ENCODE measurements at places on chromosomes 7 and 10.

DNA sequence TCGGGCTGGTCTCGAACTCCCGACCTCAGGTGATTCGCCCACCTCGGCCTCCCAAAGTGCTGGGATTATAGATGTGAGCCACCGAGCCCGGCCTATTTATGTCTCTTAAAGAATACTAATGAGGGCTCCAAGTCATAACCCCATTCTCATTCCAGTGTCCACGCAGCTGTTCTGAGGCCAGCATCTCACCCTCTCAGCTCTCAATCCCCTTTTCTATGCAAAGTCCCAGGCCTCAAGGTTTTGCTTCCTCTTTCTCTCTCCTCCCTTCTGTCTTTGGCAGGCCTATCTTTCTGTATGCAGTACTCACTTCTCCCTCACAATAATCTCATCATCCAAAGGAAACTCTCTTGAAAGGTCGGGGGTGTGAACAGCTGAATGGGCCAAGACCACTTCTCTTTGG, 28.0 kb upstream of the VSIR start:
- no peak for DNase-seq

DNA sequence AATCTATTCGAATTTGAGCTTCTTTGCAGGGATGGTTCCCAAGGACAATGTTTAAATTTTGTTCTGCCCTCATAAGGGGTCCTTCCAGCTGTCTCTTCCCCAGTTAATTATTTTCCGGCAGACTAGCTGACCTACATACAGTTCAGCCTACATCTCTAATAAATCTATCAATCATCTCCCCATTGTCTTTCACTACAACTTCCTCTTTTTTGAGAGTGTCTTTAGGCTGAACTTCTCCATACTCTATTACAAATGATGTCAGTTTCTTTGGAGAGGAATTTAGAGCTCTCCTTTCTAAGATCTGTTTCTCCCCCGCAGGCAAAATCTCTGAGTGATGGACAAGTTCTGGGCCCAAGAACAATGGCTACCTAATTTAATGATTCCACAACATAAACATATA, 122.2 kb downstream of the PCLO start:
- DNase-seq: no peak

DNA sequence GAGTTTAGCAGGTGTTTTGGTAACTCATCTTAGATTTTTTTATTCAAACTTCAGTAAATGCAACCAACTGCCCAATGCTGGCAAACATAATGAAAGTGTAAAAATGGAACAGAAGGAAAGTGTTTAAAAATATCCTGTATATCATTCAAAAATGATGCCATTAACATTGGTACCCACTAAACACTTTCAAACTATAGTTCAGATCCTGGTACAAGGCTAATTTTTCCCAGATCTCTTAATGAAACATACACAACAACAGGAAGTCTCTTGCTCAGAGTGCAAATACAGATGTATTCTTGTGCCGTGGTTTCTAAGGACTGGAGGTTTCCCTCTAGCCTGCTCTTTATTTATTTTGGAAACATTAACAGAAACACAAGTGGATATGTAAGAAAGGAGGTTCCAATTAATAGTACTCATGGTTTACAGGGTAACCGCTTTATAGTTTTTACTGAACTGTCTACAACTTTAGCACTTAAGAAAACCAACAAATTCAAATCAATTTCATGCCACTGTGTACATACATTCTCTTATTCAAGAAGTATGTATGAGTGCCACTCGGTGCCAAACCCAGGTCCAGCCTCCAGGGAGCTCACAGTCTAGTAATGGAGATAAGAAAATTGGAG, 176.0 kb upstream of the AKR1E2 start:
- no peak for DNase-seq

DNA sequence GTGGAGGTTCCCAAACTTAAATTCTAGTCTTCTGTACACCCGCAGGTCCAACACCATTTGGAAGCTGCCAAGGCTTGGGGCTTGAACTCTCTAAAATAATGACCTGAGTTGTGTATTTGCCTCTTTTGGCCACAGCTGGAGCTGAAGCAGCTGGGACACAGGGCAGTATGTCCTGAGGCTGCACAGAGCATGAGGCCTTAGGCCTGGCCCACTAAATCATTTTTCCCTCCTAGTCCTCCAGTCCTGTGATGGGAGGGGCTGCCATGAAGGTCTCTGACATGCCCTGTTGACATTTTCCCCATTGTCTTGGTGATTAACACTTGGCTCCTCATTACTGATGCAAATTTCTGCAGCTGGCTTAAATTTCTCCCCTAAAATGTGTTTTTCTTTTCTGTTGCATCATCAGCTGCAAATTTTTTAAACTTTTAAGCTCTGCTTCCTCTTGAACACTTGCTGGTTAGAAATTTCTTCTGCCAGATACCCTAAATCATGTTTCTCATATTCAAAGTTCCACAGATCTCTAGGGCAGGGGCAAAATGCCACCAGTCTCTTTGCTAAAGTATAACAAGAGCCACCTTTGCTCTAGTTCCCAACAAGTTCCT, 43.6 kb upstream of the WNT16 start:
- no peak for DNase-seq

GRCh38 chr10:113983552-113983951, 60.1 kb upstream of the ADRB1 start:
- no peak for DNase-seq

GRCh38 chr7:158614700-158615099, 27.1 kb upstream of the PTPRN2 start:
- no peak for DNase-seq

DNA sequence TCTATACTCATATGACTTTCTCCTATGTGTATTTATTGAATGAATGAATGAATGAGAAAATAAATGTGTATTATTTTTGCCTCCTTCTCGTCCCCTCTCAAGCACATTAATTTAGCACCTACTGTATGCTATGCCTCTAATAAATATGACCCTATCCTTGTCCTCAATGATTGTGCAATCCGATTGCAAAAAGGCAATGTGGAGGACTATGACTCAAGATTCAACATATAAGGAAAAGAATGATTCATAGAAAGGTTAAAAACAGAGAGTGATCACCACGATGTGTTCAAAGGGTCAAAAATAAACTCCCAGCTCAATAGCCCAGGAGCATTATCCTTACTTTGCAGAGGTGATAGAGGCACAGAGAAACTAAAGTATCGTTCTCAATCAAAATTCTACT, 322.8 kb upstream of the SORCS1 start:
- no peak for DNase-seq

DNA sequence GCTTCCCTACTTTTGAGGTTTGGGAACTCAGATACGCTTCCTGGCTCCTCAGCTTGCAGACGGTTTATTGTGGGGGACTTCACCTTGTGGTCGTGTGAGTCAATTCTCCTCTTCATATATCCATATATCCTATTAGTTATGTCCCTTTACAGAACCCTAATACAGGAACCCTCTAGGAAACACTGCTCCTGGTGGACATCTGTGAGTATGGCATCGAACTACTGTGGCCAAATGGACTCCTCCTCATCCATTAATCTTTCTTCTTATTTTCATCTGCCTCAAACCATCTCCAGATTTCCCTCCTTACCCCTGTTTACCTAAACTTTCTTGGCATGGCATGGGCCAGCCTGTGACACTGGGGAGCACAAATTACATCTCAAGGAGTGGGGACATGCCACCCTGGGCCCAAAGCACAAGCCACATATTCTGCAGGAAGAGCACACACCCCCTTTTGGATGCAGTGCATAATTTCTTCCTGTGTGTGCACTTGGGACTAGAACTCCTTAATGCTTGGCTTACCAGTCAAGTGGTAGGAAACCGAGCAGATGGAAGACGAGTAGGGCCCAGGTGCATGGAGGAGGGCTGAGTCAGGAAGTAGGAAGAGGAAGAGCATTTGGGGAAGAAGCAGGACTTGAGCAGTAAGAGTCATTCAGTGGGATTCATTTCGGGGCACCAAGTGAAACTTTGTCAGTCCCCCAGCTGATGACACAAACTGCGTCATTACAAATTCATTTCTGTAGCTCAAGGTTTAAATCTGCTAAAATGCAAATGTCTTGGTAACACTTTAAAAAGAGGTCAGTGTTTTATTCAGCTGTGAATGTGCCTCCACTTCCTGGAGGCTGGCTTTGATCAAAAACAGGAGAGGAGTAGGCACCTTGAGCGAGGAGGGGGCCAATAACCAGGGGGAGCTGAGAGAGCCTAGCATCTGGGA, 80.8 kb upstream of the PLXNA4 start:
- DNase-seq: no peak

DNA sequence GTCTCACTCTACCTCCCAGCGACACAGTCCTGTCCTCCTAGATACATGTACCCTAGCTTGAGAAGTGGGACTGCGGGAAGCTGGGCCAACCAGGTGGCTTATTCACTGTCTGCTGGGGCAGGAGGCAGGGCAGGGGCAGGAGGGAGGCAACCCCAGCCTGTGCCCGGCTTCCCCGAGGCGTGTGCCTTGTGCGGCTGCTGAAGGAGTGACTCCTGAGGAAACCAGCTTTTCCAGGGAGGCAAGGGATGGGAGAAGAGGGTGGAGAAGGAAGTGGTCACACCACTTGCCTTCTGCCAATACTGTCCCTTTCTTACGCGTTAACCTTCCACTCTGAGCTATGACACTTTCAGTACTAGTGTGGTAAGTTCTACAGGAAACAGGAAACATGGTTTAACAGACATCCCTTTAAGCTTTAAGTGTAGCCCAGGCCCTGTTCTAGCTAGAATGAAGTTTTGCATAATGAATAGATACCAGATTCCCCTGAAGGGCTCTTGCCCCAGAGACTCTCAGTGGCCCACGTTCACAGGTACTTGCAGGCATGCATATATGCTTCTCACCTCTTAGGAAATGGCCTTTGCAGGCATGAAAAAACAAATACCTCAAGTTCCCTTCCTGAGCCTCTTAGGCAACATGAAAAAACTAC, 40.6 kb downstream of the SYPL1 start:
- DNase-seq: no peak

DNA sequence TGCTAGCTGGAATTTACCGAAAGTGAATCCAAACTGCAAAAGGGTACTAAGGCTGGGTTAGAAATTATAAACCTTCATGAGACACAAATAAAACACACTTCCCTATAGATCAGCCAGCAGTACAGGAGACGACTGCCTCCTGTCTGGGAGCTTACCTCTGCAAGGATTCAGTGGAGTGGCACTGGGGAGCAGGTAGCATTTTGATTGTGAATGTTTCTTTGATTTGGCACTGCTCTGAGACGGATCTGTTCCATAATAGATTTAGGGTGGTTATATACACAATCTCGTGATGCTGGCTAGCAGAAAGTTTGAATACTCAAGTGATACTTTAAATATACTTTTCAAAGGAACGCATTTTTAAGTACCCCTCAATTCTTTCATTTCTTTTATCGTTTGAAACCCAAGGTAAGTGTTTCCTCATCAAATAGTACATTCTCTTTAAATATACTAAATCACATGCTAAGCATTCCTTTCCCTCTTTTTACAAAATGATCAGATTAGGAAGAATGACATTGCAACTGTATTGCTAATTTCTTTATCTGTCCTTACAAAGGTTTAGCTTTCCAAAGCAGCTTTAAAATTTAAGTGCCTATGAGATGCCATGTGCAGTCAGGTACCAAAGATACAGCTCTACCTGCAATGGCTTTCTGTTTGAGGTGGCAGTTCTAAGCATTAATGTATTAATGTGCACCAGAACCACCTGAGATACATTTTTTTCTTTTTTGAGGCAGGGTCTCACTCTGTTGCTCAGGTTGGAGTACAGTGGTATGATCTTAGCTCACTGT, 20.6 kb upstream of the CHCHD3 start:
- no peak for DNase-seq

GRCh38 chr10:36253731-36254130, 611.6 kb upstream of the FZD8 start:
- DNase-seq: no peak

DNA sequence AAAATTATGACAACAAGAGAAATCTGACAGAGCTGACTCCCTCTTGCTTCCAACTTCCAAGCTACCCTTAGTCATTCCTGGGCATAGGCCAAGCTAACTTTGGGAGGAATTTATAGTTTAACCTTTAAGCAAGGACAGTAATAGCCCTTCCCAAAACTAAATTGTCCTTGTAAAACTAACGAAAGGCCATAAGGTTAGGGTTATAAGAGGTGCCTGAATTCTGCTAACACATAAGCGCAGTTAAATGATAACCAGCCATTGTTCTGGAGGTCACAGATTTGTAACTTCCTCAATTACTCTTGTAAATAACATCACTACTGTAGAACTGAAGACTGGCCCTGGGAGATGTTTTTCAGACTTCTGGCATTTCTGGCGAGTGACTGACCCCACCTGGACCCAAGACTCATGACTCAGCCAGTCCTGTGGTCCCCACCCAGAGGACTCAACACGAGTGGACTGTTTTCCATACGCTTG, 481.2 kb downstream of the KCNMA1 start:
- peak; percentile 85 for DNase-seq

DNA sequence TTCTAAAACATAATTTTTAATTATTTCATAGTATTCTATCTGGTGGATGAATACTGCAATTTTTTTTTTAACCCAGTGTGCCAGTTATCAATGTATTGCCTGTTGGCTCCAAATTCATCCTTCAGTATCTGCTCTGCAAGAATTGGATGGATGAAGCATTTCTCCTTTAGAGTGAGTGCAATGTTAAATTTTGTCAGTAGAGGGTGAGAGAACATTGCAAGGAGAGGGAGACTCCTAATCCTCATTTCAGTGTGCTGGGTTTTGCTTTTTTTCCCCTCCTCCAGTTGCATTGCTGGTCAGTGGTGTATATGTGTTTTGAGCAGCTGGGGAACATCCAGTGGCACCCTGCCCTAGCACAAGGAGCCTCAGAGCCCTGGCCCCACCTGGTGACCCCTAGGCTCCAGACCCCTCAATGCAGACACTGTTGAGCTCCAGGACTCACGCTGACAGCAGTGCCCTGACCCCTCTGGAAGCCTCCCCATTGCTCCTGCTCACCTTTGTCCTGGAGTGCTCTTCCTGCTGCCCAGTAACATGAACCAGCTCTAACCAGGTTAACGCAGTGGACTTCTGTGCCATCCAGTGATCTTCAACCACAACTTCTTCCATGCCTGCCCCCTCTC, 199.4 kb downstream of the USP6NL start:
- DNase-seq: no peak

- DNase-seq: no peak
Observed at GRCh38 chr7:94374231-94374630, 20.5 kb upstream of the COL1A2 start.

- DNase-seq: no peak
Observed at GRCh38 chr7:105980645-105981396, 17.8 kb downstream of the CDHR3 start.

GRCh38 chr10:127890832-127891334, 1.9 kb downstream of the CLRN3 start:
- no peak for DNase-seq

DNA sequence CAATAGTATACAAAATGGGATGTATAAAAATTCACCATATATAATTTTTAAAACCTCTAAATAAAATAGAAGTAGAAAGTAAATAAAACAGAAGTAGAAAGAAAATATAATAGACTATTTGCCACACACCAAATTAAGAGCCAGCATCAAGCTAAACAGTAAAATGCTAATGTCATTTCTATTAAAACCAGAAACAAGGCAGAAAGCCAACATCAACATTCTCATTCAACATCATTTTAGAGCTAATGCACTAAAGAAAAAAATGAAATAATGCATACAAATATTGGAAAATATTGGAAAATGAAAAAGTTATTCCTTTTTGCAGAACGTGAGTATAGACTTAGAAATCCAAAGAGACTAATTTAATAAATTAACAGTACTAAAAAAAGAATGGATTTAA, 23.4 kb upstream of the RELN start:
- no peak for DNase-seq
